ENCODE measurements at places on chromosomes 2 and 18.

DNA sequence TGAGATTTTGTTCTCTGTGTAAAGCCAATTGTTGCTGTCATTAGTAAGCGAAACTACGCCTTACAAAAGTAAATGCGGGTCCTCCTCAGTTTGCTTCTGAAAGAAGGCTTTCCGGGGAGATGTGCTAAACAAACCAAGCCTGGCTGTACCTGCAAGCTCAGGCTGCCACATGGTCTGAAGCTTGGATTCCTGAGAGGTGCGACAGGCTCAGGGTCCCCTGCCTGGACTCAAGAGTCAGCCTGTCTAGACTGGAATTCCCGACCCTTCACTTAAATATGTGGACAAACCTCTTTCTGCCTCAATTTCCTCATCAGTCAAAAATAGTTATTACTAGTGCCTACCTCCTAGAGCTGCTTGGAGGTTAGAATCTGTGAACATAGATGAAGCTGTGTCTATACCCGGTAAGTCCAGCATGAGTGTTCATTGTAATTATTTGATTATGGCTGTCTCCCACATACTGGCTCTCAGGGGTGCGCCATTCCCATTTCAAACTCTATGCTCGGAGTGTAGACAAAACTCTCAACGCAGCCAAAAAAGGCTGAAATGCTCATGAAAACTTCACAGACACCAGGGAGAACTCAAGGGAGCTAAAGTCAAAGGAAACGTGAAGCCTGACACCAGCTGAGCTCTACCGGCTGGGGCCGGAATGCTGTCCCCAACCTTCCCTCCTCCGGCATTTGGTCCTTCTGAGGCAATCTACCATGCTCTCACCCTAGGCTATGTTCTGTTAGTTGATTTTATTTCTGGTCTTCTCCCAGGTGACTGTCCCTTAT is 31.4 kb downstream of the SOWAHC start:
- DNase-seq, result no peak

- no peak for DNase-seq
These were observed 38.9 kb downstream of the DHX57 start for GRCh38 chr2:38836791-38837190.

DNA sequence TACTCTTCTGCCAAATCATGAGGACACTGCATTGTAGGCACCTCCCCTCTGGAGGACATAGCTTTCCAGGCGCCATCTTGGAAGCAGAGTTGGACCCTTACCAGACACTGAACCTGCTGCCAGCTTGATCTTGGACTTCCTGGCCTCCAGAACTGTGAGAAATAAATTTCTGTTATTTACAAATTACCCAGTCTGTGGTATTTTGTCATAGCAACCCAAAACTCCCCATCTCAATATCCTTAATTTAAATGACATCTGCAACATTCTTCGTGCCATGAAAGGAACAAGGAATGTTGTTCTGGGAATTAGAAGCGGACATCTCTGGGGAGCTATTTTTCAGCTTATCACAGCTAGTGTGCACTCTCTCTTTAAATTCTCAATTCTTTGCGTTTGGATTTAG is 57.4 kb upstream of the CHRNA1 start:
- DNase-seq, result no peak

GRCh38 chr18:10923141-10923540 is 226.2 kb downstream of the PIEZO2 start:
- DNase-seq, result no peak

Measured in NCI-H2029 treated with DMSO at 0.1 percent for 48 hours (cell line).